CD4-positive, alpha-beta T cell treated with Interleukin-1 beta for 1 hour (primary cell): ENCODE measurements at places on chromosomes 7 and 10.

GRCh38 chr7:120190109-120190508 lies 82.9 kb upstream of the KCND2 start:
- DNase-seq: no peak

GRCh38 chr10:36171556-36171952 lies 529.5 kb upstream of the FZD8 start:
- DNase-seq: no peak

- peak; percentile 22 for DNase-seq
These were observed 209.1 kb downstream of the CCSER2 start for GRCh38 chr10:84537447-84537931.

DNA sequence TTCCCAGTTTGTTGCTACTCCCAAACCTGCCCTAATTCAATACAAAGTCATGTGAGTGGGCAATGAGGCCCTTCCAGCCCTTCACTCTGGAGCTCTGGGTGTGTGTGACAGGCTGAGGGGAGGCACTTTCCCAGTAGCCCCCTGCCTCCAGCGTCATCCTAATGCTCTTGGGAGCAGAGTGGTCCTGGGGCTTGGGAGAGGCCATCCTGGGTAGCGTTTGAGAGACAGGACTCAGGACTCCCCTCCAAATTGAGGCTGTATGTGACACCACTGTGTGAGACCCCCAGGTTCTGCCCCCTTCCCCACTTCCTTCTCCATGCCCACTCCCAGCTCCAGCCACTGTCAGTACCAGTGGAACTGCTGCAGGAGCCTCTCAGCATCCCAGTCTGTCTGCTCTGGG lies 6.5 kb upstream of the CRYGN start:
- DNase-seq: no peak

GRCh38 chr10:119370111-119370741 lies 162.9 kb downstream of the GRK5 start:
- DNase-seq: no peak

DNA sequence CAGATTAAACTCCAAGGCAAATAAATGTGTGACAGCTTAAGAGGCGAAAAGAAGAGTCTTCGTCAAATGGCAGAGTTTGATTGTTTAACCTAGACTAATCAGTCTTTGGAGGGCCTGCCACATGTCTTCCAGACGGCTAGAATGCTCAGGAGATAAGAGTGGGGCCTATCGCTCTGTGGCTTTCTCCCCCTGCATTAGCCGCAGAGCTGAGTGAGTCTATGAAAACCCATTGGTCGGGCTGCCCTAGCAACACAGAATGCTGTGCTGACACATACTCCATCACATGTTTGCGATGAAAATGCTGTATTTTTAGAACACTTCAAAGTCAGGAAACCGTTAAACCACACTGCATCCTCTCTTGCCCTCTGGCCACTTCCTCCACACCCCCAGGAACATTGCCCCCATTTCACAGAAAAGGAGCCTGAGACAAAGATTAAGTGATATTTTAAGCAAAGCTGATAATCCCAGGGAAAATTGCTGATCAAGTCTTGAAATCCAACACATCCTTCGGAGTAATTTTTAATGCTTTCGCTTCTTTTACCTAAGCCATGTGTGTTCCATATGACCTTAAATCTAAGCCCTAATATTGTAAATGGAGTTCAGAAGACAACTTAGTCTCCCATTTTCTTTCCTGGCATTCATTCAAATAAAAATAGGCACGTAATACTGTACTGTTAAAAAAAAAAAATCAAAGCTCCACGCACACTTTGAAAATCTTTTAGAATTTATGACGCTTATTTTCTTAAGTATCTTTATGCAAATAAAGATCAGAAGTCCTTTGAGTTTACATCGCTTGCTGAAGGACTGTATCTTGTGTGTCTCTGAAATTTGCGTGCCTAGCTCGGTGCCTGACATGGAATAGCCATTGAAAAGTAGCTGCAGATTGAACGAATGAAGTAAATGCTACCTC lies 161.2 kb downstream of the CELF2 start:
- peak; percentile 92 for DNase-seq

- no peak for DNase-seq
These were observed 1071.8 kb downstream of the DNAJB9 start for GRCh38 chr7:109641445-109641844.

DNA sequence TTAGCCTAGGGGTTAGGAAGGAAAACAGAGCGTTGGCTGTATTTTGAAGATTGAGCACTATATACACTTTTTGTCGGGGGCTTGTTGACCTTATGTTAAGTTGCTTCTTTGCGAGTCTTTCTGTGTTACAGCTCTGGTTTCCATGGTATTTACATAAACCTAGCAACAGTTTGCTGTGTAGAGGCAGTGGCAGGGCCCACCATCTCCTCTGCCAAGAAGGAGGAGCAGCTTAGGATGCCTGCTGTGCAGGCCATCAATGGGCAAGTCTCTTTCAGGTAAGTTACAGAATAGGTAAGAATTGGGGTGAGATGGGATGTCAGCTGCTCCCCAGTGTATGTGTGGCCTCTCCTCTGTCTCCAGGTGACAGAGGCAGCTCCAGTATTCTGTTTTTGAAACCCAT lies 485.5 kb downstream of the LRMDA start:
- DNase-seq: no peak

- no peak for DNase-seq
These were observed 23.8 kb upstream of the STN1 start for GRCh38 chr10:103941801-103942200.

GRCh38 chr7:5689716-5690115 lies 91.7 kb downstream of the RNF216 start:
- DNase-seq: no peak

- no peak for DNase-seq
These were observed 35.8 kb downstream of the FOXL3 start for GRCh38 chr7:325811-326210.

DNA sequence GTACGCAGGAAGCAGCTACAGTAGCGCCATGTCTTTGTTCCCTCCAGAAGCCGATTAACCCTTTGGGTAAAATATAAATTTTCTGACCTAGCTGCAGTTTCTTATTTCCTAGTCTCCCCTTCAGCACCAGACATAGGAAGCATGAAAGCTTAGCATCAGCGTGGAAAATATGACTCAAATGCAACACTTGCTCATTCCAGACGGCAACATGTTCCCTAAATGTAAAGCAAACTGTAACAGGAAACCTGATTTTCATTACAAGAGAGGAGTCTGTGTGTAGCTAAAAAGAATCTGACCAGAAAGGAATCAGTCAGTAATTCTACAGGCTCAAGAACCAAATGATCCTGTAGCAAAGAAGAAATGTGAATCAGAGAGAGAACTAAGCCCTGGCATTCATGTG lies 219.2 kb downstream of the C7orf25 start:
- no peak for DNase-seq

GRCh38 chr7:87356448-87356847 lies 11.0 kb downstream of the CROT start:
- no peak for DNase-seq

GRCh38 chr10:69863580-69863979 lies 61.9 kb downstream of the COL13A1 start:
- no peak for DNase-seq

GRCh38 chr10:5534880-5535856 lies 10.4 kb downstream of the CALML3 start:
- no peak for DNase-seq

GRCh38 chr7:30379131-30379530 lies 94.7 kb downstream of the ZNRF2 start:
- no peak for DNase-seq

DNA sequence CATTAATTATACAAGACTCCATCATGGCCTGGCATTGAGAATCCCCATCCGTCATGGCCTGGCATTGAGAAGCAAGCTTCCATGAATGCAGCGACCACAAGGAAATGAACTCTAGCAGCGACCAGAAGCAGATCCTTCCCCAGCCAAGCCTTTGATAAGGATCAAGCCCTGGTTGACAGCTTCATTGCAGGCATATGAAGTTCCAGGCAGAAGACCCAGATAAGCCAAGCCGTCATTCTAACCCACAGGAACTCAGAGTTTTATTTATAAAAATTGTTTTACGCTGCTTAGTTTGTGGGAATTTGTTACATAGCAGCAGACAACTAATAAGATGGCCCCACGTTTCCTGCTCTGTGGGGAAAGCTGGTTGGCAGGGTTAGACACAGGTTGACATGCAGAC lies 642.3 kb downstream of the GATA3 start:
- no peak for DNase-seq
